ENCODE measurements at places on chromosomes 1 and 21. TPM values are rescaled to one million over a fixed set of nuclear protein-coding genes. Genes with fewer than 3 reads are reported as not detected.

Gene KCNA3
- polyA plus RNA-seq: 0.04 TPM

DNA sequence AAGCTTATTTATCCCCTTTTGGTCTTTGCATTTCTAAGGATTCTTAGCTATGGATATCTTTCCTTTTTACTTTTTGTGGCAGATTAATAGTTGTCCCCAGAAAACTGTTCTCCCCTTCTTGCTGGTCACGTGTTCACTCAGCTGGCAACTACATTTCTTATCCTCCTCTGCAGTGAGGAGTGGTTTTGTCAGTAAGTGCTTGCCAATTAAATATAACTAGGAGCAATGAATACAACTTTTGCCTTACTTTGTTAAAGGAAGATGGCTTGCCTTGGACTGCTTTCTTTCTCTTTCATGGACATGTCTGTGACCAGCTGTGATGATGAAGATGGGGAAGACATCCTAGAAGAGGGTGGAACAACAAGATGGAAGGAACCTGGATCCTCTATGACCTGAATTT lies 15.6 kb upstream of the ALG14 start:
- peaks cover 30% of the 10 kb centered on the region for H3K4me1 ChIP-seq
- no peaks in the 10 kb centered on the region for H3K36me3 ChIP-seq
- H3K27me3 ChIP-seq: no peaks in the 10 kb centered on the region
- no peak for DNase-seq
- H3K27ac ChIP-seq: no peak overlapping the region

GRCh38 chr1:209885403-209886218 lies 52.4 kb upstream of the SYT14 start:
- no peak for DNase-seq
- no peaks in the 10 kb centered on the region for H3K27me3 ChIP-seq
- no peak overlapping the region for H3K27ac ChIP-seq
- H3K4me1 ChIP-seq: no peaks in the 10 kb centered on the region
- H3K36me3 ChIP-seq: no peaks in the 10 kb centered on the region

Gene F3
- 30.9 TPM for polyA plus RNA-seq

GRCh38 chr1:83798965-83799364 lies 200.0 kb downstream of the TTLL7 start:
- H3K4me3 ChIP-seq: no peak overlapping the region
- no peaks in the 10 kb centered on the region for H3K27me3 ChIP-seq
- DNase-seq: no peak

Gene CCDC181
- 1.0 TPM for polyA plus RNA-seq

Gene NBPF15
- polyA plus RNA-seq: 4.7 TPM

GRCh38 chr1:151131701-151132334 lies 14.6 kb downstream of the SEMA6C start:
- H3K27ac ChIP-seq: peak overlapping the region; percentile 49
- H3K4me3 ChIP-seq: peak overlapping the region; percentile 52
- H3K4me1 ChIP-seq: peaks cover 19% of the 10 kb centered on the region

GRCh38 chr21:33432496-33432895 lies 29.3 kb downstream of the IFNGR2 start:
- H3K36me3 ChIP-seq: peaks cover 5% of the 10 kb centered on the region
- DNase-seq: no peak
- no peak overlapping the region for H3K27ac ChIP-seq
- H3K4me1 ChIP-seq: peaks cover 22% of the 10 kb centered on the region
- H3K27me3 ChIP-seq: no peaks in the 10 kb centered on the region

GRCh38 chr1:149936992-149937705 lies 470 bp upstream of the MTMR11 start:
- no peak for DNase-seq
- H3K27ac ChIP-seq: peak overlapping the region; percentile 19
- peaks cover 26% of the 10 kb centered on the region for H3K4me1 ChIP-seq

Gene RNU1-4
- polyA plus RNA-seq: not detected

- H3K4me1 ChIP-seq: peaks cover 61% of the 10 kb centered on the region
- no peaks in the 10 kb centered on the region for H3K36me3 ChIP-seq
Observed at GRCh38 chr1:203271962-203272632, 33.2 kb upstream of the BTG2 start.

Gene BMP8A
- polyA plus RNA-seq: not detected

All from heart right ventricle (tissue), 16 donors.